HT1080 (cell line): ENCODE measurements at places on chromosomes 4 and X. TPM values are rescaled to one million over a fixed set of nuclear protein-coding genes. Genes with fewer than 3 reads are reported as not detected.

The SYP gene
- 0.23 and 0.70 TPM in 2 replicates for total RNA-seq

The GLUD2 gene
- total RNA-seq, result 0.30 and 0.34 TPM in 2 replicates

The ACSL4 gene
- total RNA-seq, result 43.1 and 63.1 TPM in 2 replicates

The ASMT gene
- 0.32 TPM in 1 of 2 replicates, not detected in the other for total RNA-seq

The HHIP gene
- total RNA-seq, result 36.9 and 48.8 TPM in 2 replicates

The KIT gene
- under 0.01 and 0.21 TPM in 2 replicates for total RNA-seq

The LGI2 gene
- total RNA-seq, result 0.67 and 1.8 TPM in 2 replicates

The PAK3 gene
- total RNA-seq, result 0.03 TPM in 1 of 2 replicates, not detected in the other

The FAM9C gene
- not detected in 2 replicates for total RNA-seq

The ADAMTS3 gene
- total RNA-seq, result 3.9 and 4.1 TPM in 2 replicates

The RHOXF2 gene
- not detected in 2 replicates for total RNA-seq

The MAGEE1 gene
- total RNA-seq, result 0.73 and 1.2 TPM in 2 replicates

The RHOXF2B gene
- total RNA-seq, result not detected in 2 replicates

The HTN3 gene
- 0.80 and 1.1 TPM in 2 replicates for total RNA-seq

The NLRP2B gene
- not detected in 2 replicates for total RNA-seq

The TRAM1L1 gene
- not detected in 2 replicates for total RNA-seq

The TXK gene
- 0.06 and 0.07 TPM in 2 replicates for total RNA-seq

The KLB gene
- not detected in 2 replicates for total RNA-seq

The ARAF gene
- total RNA-seq, result 25.0 and 32.4 TPM in 2 replicates

The GPC4 gene
- total RNA-seq, result 0.29 and 0.30 TPM in 2 replicates

The GRXCR1 gene
- total RNA-seq, result not detected in 2 replicates

The STBD1 gene
- 3.5 and 4.7 TPM in 2 replicates for total RNA-seq

The FAM120C gene
- 5.9 and 10.0 TPM in 2 replicates for total RNA-seq

The CDS1 gene
- total RNA-seq, result 1.5 TPM in 2 replicates

The YIPF7 gene
- not detected in 2 replicates for total RNA-seq

The ZMAT1 gene
- 0.10 and 0.16 TPM in 2 replicates for total RNA-seq

The KLHL4 gene
- 5.3 and 8.5 TPM in 2 replicates for total RNA-seq

The NDUFC1 gene
- 106 and 109 TPM in 2 replicates for total RNA-seq

The EDA2R gene
- 13.5 and 17.2 TPM in 2 replicates for total RNA-seq

The LNX1 gene
- total RNA-seq, result 0.87 and 1.3 TPM in 2 replicates

The LRIT3 gene
- total RNA-seq, result not detected in 2 replicates

The ADH1C gene
- total RNA-seq, result not detected in 2 replicates

The GPM6B gene
- total RNA-seq, result 0.43 and 1.6 TPM in 2 replicates

The BEX3 gene
- total RNA-seq, result 198 and 210 TPM in 2 replicates

The BMX gene
- total RNA-seq, result 0.34 TPM in 1 of 2 replicates, not detected in the other

The MEPE gene
- total RNA-seq, result not detected in 2 replicates

The WNK3 gene
- total RNA-seq, result under 0.01 and 0.02 TPM in 2 replicates

The FRMPD3 gene
- 0.03 and 0.08 TPM in 2 replicates for total RNA-seq

The KLKB1 gene
- total RNA-seq, result not detected in 2 replicates

The GAGE2A gene
- 5.9 and 15.7 TPM in 2 replicates for total RNA-seq

The CA5B gene
- total RNA-seq, result 1.2 and 1.6 TPM in 2 replicates
